T-helper 2 cell (primary cell): ENCODE measurements at places on chromosomes 2 and 18.

GRCh38 chr2:140308706-140309105 is 1528.5 kb upstream of the NXPH2 start:
- no peak for DNase-seq

DNA sequence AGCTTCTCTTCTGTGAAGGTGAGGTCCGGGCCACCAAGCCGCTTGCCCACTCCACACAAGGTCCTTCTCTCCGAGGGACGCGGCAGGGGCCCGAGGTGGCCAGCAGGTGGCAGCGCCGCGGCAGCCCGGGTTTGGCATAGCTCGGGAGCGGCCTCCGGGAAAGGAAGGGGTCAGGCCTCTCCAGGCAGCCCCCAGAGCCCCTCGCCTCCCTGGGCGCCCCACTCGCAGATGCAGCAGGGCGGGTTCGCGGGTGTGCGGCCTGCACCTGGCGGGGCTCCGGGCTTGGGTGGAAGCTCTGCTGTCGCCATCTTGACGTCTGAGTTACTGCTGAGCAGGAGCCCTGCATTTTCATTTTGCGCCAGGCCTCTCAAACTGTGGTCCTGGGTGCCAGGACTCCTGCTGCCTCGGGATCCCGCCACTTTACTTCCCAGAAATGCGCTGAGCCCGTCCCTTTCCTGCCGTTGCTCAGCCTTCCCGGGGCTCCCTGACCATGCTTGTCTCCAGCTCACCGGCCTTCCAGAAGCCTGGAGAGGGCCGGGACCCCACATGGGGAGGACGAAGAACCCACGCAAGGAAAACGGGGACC is 18.6 kb upstream of the NCL start:
- peak; percentile 68 for DNase-seq

DNA sequence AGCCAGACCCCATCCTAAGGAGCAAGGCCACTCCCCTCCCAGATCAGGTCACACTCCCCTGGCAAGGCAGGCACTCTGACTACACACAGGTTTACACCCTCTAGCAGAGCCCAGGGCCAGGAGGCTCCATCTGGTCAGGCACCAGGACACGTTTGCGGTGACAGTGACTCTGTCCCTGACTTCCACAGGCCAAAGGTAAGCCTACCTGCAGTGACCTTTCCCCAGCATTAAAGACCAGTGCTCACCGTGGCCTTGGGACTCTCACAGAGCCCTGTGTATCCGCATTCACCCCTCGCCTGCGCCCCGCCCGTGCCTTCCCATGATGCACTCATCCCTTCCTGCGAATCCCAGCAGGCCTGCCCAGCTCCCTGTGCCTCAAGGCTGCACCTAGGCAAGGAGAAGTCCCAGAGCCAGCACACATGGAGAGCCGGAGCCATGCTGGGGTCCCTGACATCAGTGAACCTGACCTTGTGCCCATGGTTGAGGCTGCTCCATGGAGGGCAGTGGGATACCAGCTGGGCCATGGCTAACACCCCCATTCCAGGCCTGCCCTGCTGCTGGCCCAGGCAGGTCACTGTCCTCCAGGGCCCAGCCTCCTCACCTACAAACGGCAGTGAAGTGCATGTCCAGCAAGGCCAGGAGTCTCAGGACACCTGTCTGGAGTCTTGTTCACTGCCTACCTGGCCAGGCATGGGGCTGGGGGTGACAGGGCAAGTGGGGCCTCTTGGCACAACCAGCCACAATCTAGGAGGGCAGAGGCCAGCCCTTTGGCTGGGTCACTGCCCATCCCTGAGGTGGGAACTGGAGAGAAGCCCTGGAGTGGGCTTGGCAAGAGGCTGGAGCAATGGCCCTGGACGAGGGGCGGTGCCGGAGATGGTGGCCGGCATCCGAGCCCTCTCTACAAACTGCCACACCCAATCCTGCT is 3.0 kb downstream of the NEURL3 start:
- no peak for DNase-seq

DNA sequence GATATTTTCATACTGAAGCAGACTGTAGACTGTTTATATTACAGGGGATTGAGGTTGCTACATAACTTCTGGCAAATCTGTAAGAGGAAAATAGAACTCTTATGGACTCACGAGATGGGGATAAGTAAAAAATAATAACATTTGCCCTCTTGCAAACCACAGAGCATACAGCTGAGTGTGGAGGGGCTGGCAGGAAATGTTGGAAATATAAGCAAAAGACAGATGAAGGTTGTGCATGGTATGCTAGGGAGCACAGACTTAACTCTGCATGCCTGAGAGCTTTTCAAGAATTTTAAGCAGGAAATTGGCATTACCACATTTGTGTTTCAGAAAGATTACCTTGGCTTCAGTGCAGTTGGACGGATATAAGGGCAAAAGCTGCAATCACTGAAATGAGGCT is 411.1 kb downstream of the RAD51AP2 start:
- DNase-seq = no peak

- DNase-seq = no peak
These were observed 19.8 kb upstream of the PLEK start for GRCh38 chr2:68345129-68345875.

- DNase-seq = no peak
These were observed 99.6 kb downstream of the KCTD1 start for GRCh38 chr18:26448714-26449159.

- DNase-seq = no peak
These were observed 359.9 kb upstream of the DCC start for GRCh38 chr18:51980101-51980500.

GRCh38 chr18:51541230-51541629 is 343.7 kb upstream of the MEX3C start:
- DNase-seq = no peak

GRCh38 chr2:38315707-38316333 is 61.3 kb downstream of the ATL2 start:
- DNase-seq = no peak

DNA sequence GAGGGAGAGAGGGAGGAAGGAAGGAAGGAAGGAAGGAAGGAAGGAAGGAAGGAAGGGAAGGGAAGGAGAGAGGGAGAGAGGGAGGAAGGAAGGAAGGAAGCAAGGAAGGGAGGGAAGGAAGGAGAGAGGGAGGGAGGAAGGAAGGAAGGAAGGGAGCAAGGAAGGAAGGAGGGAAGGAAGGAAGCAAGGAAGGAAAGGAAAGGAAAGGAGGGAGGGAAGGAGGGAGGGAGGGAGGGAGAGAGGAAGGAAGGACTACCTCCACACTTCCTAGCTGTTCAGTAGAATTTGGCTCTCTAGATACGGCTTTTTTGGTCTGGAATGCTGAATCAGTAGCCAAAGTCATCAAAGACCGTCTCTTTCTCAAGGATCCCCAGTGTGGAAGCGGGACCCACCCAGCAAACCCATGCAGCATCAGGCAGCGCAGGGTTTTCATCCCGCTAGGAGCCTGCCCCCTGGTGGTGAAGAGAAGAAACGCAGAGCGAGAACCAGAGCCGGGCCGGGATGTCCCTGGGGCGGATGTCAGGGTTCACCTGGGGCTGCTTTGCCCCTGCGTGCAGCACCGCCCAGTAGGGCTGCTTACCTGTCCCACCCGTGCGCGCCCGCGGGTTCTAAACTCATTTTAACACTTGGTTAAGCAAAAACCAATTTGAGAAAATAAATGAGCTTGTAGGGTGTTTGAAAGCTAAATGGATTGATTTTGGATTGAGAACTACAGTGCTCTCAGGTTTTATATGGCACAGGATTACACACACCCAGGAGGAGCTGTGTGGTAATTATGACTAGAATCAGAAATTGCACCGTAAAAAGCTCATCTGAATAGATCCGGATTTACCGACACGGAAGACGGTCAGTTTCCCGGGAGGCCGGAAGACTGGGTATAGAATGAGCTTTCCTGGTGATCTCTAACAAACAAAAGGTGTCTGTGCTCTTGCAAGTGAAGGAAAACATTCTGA is 48.1 kb upstream of the ARL4C start:
- DNase-seq = peak; percentile 55

DNA sequence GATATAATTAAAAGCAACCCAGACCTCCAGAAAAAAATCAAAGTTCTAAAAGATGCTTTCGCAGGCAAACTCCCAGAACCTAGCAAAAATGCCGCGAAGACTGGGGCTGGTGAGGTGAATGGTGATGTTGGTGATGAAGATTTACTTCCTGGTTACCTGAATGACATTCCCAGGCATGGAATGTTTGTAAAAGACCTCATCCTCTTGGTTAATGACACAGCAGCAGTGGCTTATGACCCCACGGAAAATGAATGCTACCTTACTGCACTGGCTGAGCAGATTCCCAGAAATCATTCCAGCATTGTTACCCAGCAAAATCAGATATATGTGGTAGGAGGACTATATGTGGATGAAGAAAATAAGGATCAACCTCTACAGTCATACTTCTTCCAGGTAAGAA is 994 bp downstream of the KLHL41 start:
- no peak for DNase-seq

- DNase-seq = no peak
These were observed 1150.0 kb downstream of the RPIA start for GRCh38 chr2:89841476-89841840.

DNA sequence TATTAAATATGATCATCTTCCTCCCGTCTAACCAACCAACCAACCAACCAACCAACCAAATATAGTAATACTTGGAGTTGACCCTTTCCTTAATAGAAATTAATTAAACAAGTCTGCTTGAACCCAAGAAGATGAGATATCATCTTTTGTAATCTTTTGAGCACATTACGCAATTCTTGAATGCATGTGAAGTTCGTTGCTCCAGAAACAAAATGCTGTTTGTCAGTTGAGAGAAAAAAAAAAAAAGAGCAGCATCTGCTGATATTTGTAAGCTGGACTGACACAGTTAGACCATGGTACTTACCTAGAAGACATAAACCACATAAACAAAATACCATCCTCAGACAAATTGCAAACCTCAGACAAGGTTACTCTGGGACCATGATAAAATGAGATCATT is 9.2 kb upstream of the SERPINB2 start:
- DNase-seq = no peak

DNA sequence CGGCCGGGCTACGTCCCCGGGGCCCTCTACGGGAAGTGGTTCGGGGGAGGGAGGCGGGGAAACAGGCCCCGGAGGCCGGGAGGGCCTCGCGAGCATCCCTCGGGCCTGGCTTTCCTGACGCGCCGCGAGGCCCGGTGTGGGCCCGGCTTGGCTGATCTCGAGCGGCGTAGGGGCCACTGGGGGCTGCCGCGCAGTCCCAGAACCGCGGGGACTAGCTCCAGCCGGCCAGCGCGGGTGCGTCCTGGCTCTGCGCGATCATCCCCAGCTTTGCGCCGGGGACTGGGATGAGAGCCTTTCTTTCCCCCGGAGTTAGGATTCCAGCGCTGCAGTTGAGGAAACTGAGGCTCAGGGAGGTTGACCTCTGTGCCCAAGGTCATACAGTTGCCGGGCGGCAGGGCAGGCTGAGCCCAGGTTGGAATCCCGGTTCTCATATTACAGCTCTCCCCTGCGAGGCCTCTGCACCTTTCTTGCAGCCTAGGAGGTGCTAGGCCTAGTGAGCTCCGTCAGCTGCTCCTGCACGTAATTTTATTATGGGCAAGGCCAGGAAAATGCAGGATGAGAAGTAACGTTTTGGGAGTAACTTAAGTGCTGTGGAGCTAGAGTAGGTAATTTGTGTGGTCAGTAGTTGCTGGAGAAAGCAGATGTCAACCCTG is 501 bp downstream of the LPIN1 start:
- DNase-seq = no peak

DNA sequence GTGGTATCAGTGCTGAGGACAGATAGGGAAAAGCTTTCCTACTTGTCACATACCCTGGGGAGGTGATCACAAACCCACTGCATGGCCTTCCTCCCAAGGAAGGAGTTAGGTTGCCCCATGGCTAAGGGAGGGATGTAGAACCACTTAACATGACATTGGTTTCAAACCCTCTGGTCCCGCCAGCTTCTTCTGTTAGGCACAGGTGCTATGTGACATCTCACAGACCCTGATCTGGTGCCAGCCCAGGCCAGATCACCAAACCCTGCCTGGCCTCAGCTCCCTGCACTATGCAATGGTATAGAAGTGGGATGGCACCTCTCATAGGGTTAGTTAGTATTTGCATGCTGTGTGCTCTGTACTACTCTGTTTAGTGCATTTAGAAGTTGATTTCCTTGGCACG is 58.0 kb downstream of the TCF7L1 start:
- no peak for DNase-seq

GRCh38 chr18:69737851-69738250 is 209.8 kb downstream of the CD226 start:
- no peak for DNase-seq

- no peak for DNase-seq
These were observed 28.2 kb upstream of the ATG16L1 start for GRCh38 chr2:233223059-233223894.

GRCh38 chr2:230459216-230459615 is 43.2 kb downstream of the SP100 start:
- DNase-seq = no peak

DNA sequence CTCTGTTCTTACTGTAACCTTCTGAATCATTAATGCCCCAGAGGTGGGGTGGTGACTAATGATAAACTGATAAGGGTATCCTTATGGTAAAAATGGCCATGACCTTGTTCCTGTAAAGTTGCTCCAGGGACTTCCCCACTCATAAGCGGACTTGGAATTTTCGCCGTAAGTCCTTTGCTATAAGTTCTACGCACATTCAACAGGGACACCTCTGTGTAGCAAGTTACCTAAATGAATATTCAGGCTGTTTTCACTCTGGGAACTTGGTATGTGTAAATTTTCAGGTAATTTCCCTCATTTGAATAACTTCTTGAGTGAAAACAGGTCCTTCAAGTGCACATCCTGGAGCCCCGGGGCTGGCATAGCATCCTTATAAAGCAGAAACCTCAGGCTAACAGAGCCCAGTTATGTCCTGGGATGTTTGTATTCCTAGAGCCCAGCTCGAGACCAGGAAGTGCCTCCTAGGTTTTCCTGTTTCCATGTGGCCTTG is 9.4 kb upstream of the AGFG1 start:
- no peak for DNase-seq

DNA sequence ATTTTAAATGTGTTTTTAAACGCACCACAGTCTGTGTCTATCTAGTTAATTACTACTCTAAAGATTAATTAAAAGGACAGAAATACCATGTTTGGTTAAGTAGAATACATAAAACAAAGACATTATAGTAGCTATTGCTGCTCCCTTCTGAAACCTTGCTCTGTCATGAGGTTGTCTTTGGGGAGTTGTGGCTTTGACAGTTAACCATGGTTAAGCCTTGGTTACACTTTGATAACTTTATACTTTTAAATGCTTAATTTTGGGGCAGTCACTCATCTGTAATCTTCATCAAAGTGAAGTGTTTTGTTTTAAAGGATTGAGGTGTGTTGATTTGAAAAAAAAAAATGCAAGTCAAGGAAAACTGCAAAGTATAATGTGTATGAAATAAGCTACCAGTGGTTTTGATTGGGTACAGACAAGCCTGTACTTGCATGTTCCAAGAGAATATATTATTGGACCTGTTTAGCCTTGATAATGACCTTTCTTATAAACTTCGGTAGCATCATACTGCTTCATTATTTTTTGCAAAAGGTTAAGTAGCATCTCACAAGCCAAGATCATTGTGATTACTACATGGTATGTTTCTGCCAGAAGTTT is 29.8 kb upstream of the TBR1 start:
- DNase-seq = no peak

GRCh38 chr2:98568161-98568956 is 40.0 kb downstream of the COA5 start:
- no peak for DNase-seq
